A549 treated with Hydrocortisone at 1 μM for 4 hours (cell line): ENCODE measurements at places on chromosomes 13 and 19. TPM values are rescaled to one million over a fixed set of nuclear protein-coding genes. Genes with fewer than 3 reads are reported as not detected.

MTUS2 gene
- 0.01 to 0.08 TPM (median 0.02 TPM) in 3 of 5 replicates, not detected in the others for total RNA-seq

SLC17A7 gene
- total RNA-seq = 0.37 to 0.75 TPM (median 0.59 TPM) in 5 replicates

PSPN gene
- total RNA-seq = 0.46 to 1.0 TPM (median 0.77 TPM) in 5 replicates

SLC1A6 gene
- not detected in 5 replicates for total RNA-seq

PSG2 gene
- total RNA-seq = 0.05 TPM in 1 of 5 replicates, not detected in the others

COL5A3 gene
- 2.7 to 4.3 TPM (median 3.0 TPM) in 5 replicates for total RNA-seq

LHB gene
- total RNA-seq = not detected in 5 replicates
